Stimulated activated CD4-positive, alpha-beta T cell treated with anti-CD3 and anti-CD28 coated beads, Interleukin-4, amount 100 ng/mL, for 48 hours (primary cell): ENCODE measurements at places on chromosomes 16 and 17.

GRCh38 chr17:2024572-2025219, 438 bp downstream of the RTN4RL1 start:
- no peak for DNase-seq

DNA sequence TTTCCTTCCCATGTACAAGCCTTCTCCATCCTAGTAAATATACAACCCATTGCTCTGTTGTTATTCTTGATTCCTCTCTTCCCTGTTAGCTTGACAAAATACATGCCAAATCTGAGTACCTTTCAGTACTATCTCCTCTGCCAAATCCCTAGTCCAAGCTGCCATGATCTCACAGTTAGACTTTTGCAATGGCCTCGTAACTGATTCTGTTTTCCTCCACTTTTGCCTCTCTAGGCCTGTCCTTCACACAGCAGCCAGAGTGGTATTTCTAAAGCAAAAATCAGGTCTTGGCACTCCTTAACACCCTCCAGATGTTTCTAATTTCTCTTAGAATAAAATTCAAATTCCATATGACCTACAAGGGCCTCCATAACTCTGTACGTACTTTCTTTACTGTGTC, 153.0 kb upstream of the RBL2 start:
- DNase-seq, result no peak

GRCh38 chr17:79830303-79830702, 8.9 kb downstream of the CBX4 start:
- DNase-seq, result no peak

- DNase-seq, result no peak
Observed at GRCh38 chr17:49362723-49363117, 670 bp upstream of the ZNF652 start.

DNA sequence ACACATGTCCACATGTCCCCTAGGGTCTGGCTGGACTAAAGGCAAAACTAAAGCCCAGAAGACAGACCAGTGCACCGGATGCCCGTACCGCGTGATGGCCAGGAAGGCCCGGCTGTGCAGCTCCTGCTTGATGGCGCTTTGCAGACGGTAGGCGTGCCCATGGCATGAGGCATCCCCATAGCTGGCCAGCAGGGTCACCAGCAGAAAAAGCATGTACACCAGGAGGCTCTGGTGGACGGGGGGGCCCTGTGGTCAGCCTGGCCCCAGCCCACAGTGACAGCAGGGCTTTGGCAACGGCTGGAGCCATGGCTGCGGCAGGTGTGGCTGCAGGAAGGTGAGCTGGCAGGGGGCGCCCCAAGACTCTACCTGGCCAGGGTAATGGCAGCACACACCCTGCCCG, 42.8 kb downstream of the PKD1 start:
- DNase-seq, result no peak

- DNase-seq, result peak; percentile 22
Observed at GRCh38 chr16:30184891-30185682, 1.7 kb downstream of the CORO1A start.

DNA sequence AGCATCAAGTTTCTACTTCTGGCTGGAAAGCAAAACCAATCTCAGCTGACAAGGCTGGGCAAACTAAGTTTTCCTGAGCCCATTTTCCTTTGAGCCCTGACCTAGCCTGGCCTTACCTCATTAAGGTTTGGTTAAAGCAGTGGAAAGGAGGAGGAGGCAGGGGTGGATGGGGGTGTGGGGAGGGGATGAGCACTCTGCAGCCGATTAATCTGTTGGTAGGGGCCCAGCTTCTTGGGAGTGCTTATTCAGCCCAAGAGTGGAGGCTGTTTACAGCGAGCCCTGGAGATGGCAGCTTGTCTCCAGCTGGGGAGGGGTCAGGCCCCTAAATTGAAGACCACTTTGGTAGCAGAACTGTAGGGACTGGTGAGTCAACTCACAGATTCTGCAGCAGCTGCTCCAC, 12.0 kb downstream of the SMCR8 start:
- no peak for DNase-seq

DNA sequence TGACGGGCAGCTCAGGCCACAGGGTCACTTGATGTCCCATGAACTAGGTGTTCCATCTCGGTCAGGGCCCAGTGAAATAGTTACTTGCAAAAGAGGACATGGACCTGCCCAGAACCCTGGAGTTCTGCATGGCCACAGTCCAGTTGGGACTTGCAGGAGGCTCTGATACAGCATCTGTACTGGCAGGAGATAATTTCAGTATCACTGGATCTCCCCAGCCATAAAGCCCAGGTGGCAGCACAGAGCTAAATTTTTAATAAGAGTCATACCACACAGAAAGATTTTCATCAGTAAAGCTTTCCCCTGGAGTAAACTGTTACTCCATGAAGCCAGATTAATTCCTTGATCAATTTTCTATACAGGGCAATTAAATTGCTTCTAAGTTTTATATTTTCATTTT, 18.0 kb upstream of the SLC16A5 start:
- DNase-seq, result no peak

- DNase-seq, result no peak
Observed at GRCh38 chr16:56094231-56094630, 97.1 kb upstream of the GNAO1 start.

DNA sequence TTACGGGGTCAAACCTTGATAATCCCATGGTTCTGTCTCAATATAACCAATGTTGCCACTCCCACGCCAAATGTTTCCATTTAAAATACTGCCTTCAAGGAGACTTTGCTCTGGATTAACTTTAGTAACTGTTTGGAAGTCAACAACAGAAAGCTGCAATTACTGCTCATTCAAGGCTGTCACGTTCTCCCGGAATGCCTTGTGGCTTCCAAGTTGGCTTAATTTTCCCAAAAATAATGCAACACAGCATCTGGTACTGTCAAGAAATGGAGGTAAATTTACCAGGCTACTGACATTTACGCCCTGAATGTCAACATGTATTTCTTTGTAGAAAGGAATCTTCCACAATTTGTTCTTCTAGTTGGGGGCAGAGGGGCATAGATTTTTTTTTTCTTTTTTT, 38.2 kb downstream of the GPRC5B start:
- no peak for DNase-seq

DNA sequence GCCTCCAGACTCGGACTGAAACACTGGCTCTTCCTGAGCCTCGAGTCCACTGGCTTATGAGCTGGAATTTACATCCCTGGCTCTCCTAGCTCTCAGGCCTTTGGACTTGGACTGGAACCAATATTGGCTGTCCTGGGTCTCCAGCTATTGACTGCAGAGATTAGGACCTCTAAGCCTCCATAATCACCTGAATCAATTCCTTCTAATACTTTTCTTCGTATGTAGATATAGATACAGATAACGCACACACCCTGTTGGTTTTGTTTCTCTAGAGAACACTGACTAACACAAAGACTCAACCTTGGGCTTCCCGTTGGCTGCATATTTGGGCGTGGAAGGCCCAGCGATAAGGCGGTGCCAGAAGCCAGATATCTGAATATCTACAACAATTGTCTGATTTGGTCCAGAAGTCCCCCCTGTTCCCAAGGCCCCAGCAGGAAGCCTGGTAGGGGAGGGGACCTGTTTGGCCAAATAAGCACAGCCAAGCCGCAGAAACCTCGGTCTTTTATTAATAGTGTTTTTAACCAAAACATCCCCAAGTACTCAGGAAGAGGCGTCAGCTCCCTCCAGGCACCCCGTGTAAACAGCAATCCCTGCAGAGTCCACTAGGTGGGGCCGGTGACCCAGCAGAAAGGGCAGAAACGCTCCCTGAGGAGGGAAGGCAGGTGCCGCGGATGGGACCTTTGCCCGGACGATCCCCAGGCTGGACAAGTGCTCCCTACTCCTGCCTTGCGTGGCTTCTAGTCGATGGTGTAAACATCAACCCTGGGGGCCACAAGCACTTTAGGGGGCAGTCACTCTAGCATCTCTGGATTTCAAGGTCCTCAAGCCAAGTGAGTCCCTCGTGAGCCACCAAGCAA, 57.0 kb downstream of the ABR start:
- DNase-seq, result peak; percentile 77

DNA sequence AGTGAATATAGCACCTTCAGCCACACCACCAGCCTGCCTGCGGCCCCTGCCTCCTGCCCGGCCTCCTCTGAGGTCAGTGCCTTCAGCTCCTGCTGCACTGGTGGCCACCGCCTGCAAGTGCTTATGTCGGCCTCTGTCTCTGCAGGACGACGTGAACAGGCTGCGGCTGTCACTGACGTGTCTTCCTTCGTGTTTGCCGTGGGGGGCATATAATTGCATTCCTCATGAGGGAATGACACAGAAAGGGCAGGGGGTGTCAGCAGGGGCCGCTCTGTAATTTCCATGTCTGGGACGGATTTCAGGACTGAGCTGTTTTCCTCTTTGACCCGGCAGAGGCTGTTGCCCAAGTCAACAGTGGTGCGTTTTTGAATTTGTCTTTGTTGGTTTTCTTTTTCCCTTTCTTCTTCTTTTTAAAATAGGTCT, 28.5 kb downstream of the CMIP start:
- DNase-seq, result no peak

DNA sequence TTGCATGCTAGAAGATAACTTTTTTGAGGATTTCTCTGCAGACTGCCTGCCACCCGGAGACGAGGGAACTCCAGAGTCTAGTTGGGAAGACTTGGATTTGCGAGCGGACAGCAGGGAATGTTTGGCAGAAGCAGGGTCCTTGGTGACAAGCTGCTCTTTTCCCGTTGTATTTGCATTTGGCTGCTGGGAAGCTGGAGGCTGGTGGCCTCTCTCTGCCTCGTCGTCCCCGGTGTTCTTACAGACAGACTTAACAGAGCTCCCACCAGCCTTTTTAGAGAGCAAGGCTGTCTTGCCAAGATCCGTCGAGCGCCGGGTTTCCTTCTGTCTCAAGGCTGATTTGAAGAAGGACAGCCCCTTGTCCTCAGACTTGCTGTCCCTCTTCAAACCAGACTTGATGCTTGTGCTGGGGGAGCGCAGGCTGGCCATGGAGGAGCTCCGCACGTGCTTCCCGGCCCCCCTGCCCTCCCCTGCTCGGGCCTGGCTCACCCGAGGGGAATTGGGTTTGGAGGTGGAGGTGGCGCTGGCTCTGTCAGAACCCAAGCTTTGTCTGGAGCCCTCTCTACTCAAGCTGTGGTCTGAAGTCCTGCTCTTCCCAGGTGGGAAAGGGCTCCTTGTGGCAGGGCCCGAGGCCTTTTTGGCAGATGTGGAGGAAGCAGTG, 81.0 kb downstream of the USP31 start:
- DNase-seq, result no peak
